Erythroblast (primary cell): ENCODE measurements at places on chromosomes 16 and 17.
A peak's percentile ranks its signal among the peaks of the same experiment; 100 is the strongest.

DNA sequence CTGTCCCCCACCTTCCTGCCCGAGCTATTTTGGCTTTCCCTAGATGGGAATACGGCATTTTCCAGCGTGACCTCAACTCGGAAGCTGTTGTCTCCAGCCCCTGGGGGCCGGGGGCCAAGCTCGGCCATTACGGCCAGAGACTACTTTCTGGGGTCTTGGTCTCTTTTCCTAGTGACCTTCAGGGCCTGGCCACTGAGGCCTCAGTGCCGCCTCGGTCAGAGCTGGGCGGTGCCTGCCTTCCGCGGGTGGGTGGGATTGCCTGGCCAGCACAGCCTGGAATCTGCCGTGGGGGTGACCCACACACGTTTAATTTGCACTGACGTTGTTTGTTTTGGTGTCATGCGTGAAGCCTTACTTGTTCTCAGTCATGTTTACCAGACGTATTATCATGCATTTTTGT lies 29.2 kb downstream of the TSC2 start:
- no peak for DNase-seq

DNA sequence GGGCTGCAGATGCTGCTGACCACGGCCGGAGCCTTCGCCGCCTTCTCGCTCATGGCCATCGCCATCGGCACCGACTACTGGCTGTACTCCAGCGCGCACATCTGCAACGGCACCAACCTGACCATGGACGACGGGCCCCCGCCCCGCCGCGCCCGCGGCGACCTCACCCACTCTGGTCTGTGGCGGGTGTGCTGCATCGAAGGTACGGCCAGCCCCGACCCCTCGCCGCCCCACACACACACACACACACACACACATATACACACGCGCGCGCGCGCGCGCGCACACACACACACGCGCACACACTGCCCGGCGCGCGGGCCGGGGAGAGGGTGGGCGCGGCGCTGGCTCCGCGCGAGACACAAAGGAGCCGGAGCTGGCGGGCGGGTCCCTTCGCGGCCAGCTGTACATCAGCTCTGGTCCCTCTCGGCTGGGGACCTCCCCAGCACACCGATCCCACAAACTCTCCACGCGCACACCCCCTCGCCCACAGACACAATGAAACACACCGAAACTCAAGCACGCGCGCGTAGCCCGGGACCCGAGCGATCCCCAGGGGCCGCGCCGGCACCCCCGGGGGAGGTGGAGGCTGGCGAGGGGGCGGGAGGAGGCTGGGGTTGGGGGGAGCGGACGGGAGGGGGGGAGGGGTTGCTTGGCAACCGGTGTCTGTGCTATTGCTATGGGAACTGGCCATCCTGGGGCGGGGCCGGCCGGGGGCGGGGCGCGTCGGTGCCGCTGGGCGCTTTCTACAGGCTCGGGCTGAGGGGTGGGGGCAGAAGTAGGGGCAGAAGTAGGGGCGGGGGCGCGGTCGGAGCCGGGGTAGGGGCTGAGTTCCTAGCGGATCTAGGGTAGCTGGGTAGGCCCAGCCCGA lies 658 bp downstream of the CACNG4 start:
- DNase-seq = peak; percentile 12

DNA sequence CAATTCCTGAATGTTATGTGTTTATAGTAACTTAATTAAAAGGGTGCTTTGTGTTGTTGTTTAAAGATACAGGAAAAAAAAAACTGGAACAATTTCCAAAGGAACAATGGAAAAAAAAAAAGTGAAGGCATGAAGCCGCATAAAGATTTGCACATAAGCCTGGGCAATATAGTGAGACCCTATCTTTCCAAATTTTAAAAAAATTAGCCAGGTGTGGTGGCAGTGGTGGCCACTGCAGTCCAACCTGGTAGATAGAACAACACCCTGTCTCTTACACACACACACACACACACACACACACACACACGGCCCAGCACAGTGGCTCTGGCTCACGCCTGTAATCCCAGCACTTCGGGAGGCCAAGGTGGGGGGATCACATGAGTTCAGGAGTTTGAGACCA lies 21.9 kb downstream of the GJC1 start:
- DNase-seq = no peak

DNA sequence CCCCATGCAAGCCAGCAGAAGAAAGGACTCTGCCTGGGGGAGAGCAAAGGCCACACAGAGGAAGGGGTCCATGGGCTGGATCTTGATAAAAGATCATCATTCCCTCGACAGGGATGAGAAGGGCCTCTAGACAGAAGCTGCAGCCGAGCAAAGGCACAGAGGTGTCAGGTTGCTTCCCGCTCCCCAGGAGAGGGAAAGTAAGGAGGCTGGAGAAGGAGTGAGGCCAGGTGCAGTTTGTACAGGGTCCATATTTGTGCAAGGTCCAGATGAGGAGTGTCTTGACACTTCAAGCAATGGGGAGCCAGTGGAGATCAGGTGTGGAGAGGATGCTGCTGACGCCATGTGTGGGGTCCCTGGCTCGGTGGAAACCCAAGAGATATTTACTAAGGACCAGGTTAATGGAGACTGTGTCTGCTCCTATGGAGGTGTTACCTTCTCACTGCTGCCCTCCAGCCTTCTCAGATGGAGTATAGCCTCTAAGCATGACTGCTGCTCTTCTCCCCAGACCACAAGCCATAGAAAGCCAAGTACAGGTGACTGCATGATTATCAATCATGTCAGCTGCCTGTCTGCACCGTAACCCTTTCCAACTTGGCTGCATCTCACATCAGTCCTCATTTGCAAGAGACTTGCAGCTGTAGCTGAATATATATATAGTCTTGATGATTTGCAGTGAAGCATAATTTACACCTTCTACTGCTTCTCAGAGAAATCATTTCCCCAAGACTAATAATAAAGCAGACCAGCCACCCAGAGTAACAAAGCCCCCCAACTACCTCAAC lies 21.1 kb downstream of the GAS7 start:
- DNase-seq = no peak

DNA sequence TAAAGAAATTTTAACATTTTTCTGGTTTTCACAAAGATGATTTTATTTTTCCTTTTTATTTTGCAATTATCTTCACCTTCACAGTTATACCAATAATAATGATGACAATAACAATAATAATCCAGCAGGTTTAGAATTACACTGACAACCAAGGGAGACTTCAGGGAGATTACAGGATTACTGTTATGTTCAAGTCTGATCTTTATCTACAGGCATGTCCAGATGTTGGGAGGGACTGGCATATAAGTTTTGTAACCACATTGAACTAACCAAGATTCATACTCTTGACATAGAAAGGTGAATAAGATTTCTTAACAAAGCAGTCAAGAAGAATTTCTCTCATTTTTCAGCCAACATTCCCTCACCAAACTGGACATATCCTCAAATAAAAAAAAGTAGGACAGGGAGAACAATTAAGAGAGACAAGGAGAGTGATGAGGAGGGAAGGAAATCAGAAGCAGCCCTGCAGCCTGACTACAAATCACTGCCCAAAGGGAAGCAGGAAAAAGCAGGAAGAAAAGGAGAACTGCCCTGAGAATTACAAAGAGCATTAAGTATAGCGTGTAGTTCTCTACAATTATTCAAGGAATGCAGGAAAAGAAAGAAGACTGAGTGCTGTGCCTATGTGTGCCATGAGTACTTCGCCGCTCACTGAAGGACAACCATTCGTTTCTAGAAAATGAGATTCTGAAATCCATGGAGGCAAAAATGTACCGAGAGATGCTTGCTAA lies 155.7 kb upstream of the C17orf78 start:
- no peak for DNase-seq

- no peak for DNase-seq
Measured at GRCh38 chr17:80443498-80443897, 28.5 kb downstream of the ENDOV start.

- peak; percentile 87 for DNase-seq
Measured at GRCh38 chr17:36722121-36722902, 120.9 kb downstream of the MRM1 start.

DNA sequence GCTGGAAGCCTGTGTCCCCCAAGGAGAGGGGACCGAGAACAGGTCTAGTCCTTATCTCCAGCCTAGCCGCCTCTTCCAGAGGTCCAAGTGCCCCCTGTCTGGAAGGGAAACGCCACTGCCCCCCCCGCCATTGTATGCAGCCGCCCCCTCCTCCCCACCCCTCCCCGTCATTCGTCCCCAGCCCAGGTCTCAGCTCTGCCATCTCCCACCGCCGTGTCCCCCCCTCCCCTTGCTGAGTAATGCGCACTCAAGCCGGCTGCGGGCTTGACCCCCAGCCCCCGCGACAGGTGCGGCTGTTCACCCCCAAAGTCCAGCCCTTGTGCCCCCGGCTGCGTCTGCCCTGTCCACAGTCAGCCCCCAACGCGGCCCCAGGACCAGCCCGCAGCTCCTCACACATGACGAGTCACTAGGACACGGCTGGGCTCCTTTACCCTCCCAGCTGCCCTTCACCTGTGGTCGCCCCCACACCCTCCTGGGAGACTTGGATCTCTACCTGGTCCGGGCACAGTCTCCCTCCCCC lies 622 bp downstream of the GPRC5B start:
- DNase-seq = no peak

DNA sequence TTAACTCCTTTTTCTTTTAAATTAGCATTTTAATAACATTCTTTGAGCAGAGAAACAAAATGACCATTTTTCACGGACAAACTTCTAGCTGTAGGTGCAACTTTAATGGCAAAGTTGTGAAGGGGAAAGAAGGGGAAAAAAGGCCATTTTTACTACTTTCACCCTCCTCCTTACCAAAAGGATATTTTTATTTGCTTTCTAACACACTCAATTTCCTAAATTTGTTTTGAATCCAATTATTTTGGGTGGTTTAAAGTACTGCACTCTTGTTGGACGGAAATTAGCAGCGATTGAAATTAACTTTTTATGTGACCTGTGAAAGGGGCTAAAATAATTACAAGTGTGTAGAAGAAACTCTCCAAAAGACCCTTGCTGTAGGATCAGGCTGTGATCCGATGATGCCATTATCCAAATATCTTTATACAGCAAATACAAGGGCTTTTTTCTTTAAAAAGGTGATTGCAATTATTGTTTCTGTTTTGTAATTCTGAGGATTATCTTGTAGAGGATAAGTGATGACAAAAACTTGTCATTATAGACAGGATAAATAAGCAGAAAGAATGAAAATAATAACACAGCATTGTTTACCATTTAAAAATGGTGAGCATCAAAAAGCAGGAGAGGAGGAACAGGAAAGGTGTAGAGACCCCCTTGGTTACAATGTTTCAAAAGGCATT lies 42.4 kb downstream of the SNX11 start:
- no peak for DNase-seq

- no peak for DNase-seq
Measured at GRCh38 chr17:52828621-52829020, 670.1 kb upstream of the CA10 start.

DNA sequence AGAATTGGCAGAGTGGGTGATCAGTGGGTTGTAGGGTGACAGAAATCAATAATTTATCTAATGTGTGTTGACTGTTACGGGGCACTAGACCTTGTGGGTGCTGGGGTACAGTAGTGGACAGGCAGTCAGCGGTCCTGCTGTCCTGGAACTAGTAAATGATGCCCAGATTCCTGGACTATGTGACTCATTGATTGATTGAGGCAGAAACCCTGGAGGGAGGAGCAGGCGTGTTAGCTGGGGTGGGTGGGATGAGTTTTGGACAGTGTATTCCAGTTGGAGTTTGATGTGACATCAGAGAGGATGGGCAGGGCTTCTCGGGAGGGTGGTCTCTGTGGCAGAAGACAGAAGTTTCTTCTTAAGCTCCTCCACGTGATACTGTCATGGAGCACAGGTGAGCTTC lies 24.4 kb downstream of the PRMT7 start:
- DNase-seq = no peak

DNA sequence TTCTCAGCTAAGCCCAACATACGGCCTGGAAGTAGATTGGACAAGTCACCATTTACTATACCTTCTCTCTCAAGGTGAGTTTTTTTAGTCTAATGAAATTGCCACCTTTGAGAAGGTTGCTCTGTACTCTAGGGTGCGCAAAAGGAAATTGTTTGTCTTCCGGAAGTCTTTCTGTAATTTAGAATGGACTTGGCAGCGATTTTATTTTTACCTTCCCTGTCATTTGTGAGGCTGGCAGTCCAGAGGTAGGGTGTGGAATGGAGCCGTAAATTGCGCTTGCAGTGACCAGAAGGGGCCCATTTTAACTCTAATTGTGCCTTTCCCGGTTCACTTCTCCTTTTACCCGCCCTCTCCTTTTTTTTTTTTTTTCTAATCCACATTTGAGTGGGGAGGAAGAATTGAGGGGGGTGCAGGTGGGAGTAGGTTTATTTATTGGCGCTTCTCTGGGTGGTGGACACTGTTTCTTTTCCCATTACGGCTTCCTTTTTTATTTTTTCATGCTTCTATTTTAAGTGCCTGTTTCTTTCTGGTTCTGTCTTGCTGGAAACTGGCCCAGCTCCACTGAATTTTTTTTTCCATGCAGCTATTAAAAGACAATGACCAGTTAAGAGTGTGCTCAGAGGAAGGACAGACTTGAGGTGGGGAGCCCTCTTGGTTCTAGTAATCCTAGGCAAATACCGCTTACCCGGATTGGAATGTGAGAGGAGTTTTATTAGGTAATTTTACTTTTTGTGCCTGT lies 89.7 kb upstream of the CLEC18A start:
- DNase-seq = no peak

GRCh38 chr16:10660950-10661635 lies 33.6 kb downstream of the TEKT5 start:
- DNase-seq = no peak

GRCh38 chr17:28827672-28828071 lies 14.9 kb downstream of the FAM222B start:
- peak; percentile 55 for DNase-seq

DNA sequence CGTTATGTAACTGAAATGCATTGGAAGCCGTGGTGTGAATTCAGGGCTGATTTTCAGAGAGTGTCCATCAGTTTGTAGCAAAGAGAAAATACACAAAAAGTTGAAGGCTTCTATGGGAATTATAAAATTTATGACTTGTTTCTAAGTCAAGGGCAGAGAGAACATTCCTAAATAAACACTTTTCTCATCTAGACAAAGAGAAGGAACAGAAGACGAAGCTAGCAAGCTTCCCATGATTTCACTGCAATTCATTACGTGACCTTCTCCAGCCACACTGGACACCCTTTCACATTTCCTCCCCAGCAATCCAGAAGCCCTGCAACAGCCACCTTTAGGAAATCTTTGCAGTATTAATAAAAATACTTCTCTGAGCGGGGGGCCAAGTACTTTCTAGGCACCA lies 67.8 kb downstream of the TMEM100 start:
- DNase-seq = no peak

DNA sequence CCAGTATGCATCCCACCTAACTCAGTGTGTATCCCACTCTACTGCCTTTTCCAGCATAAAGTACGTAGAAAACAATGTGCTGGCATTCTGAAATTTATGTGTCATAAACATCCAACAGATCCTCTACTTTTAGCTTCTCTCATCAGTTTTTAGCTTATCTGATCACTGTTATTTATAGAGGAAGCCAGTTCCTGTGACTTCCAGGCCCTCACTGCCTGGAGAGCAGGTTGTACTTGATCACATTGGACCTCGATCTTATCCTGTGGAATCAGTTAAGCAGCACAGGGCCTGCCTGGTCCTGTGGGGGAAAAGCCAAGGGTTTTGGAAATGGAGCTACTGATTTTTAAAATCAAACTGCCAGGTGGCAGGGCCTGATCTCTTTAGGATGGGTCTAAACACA lies 30.8 kb downstream of the PRSS54 start:
- peak; percentile 28 for DNase-seq
